Endothelial cell (in vitro differentiated cells): ENCODE measurements at places on chromosomes 6 and 20.

- no peak for DNase-seq
Measured at GRCh38 chr6:157946053-157946617, 35.5 kb upstream of the SYNJ2 start.

DNA sequence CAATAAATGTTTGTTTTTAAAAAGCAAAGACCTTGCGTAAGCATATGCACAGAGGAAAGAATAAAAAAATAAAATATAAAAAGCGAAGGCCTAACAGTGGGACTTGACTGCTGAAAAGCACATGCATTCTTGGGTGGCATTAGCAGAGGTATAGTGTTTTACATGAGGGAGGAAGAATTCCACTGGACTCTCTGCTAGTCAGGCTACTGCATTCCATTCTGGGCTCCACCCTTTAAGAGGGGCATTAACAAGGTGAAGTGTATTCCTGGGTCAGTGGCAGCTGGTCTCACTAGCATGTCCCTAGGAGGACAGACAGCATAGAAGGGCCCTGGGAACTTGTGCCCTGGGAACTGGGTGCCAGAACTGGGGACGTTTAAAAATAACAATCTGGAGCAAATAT is 134.1 kb downstream of the SOBP start:
- no peak for DNase-seq

DNA sequence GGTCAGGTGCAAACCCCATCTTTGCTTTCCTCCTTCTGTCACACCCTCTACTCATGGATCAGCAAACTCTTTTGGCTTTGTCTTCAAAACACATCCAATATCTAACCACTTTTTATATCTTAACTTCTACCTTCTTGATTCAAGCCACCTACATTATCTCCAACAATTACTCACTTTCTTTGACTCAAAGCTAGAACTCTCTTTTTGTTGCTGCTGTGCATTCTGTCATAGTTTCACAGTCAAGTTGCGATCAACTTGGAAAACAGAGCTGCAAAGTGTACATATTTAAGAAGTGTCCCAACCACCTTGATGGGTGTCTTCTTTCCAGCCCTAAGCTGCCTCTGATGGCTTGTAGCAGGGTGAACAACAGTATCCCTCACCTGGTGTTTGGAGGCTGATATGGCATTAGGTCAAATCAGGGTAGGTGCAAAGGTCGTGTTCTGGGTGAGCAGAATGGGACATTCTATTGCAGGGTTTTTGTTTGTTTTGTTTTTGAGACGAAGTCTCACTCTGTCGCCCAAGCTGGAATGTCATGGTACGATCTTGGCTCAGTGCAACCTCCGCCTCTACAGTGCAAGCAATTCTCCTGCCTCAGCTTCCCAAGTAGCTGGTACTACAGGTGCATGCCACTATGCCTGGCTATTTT is 43.4 kb upstream of the RALGAPA2 start:
- no peak for DNase-seq

DNA sequence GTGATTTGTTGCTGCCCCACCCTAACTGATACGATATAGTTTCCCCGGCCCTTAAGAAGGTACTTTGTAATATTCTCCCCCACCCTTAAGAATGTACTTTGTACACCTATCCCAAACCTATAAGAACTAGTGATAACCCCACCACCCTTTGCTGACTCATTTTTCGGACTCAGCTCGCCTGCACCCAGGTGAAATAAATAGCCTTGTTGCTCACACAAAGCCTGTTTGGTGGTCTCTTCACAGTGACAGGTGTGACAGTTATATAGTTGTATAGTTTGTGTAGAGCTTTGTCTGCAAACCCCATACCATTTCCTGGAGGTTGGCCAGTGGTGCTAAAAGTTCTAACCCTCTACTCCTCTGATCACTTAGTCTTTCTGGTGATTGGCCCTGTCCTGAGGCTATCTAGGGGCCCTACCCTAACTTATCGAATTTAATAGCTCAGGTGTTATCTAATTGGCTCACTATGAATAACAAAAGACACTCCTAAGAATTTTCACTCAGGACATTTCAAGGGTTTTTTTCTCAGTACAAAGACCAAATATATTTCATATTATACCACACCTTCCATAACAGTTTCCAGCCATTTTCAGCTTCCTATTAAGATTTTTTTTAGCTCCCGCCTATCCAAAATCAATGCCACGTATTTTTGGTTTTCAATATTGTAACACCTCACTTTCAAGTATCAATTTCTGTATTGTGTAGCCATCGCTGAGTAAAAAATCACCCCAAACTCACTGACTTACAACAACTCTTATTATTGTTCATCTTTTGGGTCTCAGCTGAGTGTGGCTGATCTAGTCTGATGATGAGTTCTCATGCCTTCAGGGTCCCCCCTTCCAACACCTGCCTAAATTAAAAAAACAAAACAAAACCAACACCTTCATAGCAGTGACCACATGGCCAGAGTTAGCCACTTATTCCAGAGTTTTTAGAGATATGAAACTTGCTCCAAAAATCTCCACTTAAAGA is 9.8 kb upstream of the BTN1A1 start:
- no peak for DNase-seq

- no peak for DNase-seq
Measured at GRCh38 chr6:132052096-132052495, 100.9 kb upstream of the CCN2 start.

- no peak for DNase-seq
Measured at GRCh38 chr6:2179241-2179640, 66.2 kb downstream of the GMDS start.

DNA sequence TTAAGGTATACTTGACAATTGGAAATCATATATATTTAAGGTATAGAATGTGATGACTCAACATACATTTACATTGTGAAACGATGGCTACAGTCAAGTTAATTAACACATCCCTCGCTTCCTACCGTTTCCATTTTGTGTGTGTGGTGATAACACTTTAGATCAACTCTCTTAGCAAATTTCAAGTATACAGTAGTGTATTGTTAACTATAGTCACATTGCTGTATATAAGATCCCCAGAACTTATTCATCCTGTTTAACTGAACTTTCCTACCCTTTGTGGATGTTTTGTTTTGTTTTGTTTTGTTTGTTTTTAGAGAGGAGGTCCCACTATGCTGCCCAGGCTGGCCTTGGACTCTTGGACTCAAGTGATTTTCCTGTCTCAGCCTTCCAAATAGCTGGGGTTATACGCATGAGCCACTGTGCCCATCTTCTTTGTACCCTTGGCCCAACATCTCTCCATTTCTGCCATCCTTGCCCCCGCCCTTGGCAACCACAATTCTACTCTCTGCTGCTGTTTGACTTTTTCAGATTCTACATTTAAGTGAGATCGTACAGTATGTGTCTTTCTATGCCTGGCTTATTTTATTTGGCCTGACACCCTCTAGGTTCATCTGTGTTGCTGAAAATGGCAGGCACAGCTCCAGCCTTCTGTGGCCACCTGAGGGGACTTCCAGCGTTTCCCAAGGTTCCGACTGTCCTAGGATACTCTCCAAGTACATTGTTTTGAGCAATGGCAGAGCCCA is 90.5 kb upstream of the SNX9 start:
- no peak for DNase-seq

- DNase-seq, result no peak
Measured at GRCh38 chr6:138972226-138972665, 15.8 kb downstream of the REPS1 start.

DNA sequence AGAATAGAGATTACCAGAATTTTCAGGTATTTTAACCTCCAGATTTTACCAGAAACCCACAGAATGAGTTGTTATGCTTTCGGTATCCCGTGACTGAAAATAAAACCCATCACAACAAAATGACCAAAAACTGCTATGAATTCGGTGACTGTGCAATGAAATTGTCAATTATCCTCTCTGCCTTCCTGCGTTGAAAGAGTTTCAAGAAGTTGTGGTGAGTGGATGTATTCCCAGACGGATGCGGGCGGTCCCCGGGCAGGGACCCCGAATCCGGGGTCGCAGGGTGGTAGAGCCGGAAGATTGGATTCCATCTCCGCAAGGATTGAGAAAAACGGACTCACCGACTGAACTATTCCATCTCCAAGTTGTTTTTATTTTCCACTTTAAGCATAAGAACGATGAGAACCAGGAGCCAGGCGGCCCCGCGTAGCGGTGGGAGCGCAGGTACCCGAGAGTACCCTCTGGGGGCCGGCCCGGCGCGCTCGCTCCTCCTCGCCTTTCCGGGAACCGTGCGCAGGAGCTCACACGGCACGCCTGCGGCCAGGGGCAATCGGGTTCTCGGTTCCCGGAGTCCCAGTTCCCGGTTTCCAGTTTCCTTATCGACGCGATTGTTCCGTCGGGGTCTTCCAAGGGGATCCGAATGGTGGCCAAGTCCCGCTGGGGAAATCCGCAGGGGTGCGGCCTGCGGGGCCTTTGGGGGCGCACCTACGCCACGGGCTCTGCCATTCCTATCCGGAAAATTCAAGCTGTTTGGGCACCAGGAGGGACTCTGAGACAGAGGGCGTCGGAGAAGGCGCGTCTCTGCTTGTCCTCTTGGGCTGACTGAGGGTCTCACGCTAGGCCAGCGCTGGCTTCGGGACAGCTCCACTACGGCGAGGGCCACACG is 104.9 kb upstream of the PRDM1 start:
- DNase-seq, result peak; percentile 48
